ENCODE measurements at places on chromosomes 4 and X.

DNA sequence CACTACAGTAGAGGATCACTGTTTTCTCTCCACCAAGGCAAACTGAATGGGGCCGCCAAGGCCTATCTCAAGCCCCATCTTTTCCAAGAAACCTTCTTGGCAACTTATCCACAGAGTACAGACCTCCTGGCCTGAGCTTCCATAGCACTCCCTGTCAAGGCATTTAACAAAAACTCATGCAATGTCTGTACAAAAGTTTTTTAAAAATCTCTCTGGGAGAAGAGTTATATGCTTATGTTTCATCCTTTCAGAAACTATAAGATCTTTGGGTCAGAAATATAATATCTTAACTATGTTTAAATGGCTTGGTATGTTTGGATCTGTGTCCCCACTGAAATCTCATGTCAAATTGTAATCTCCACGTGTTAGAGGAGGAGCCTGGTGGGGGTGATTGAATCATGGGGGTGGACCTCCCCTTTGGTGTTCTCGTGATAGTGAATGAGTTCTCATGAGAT is 13.6 kb downstream of the ADAMTS3 start:
- DNase-seq = no peak

- DNase-seq = no peak
Observed at GRCh38 chrX:72536542-72536941, 36.1 kb downstream of the HDAC8 start.

- no peak for DNase-seq
Observed at GRCh38 chr4:2930758-2931511, 32.3 kb downstream of the NOP14 start.

DNA sequence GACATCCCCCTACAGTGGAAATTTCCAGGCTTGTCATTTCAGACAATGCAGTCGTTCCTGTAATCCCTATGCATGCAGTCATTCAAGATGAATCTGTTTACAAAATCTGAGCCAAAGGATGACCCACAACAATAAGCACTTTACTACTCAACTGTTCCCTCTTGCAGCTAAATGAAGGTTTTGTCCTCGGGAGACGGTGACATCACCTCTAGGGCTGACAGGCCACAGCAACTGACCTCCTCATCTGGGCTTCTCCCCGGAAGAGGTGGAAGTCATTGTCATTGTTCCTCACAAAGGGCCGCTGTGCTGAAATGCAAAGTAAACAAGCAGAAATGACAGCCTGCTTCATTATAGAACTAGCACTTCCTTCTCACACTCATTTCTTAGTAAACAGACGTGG is 29.2 kb downstream of the CLRN2 start:
- DNase-seq = no peak

DNA sequence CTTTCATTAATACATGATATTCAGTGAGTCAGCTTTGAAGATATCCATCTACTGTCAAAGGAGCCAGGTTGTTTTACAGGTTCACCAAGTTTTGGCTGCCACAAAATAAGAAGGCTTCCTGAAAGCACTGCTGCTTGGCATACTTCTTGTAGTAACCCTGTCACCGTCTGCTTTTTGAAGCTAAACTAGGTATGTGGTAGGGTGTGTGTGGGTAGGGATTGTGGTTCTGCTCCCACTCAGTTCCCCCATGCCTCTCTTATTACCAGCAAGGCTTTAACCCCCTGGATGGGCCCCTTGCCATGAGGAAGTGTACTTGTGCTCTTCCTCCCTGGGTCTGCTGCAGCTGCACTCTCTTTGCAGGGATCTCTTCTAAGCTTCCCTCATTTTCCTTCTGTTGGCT is 191.2 kb downstream of the BANK1 start:
- DNase-seq = no peak

GRCh38 chr4:143021384-143021783 is 163.3 kb upstream of the USP38 start:
- no peak for DNase-seq

GRCh38 chr4:181959121-181959520 is 284.1 kb upstream of the TENM3 start:
- DNase-seq = no peak

DNA sequence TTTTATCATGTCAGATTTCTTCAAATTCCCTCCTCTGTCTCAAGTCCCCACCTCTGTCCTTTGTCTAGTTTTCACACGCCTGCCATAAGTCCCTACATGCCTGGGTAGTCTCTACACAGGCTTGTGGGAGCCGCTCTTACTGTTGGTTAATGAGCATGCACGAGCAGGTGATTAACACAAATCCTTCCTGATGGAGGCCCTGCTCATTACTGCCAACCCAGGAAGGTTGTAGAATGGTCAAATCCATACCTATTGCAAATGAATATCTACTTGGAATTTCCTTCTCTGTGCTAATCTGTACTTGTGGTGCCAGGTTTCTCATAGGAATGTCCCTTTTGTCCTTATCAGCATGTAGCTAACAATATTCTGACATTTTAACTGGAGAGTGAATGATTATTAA is 208.4 kb upstream of the HDX start:
- DNase-seq = no peak

DNA sequence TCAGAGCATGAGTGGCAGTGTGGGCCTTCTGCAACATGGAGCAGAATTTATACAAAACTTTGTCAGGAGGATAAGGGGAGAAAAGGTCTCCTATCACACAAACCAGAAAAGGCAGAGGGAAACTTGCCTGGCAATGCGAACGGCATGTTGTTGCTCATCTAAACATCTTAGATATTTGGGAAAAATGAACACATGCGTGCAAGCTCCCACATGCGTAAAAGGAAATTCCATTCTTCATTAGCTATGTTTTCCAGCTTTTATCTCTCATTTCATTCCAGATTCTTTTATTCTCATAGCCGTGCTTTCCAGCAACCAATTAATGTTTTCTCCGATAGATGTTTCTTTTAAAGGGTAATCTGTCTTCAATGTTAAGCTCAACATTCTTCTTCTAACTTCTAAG is 31.3 kb upstream of the GBA3 start:
- no peak for DNase-seq

GRCh38 chr4:67250131-67250896 is 295.0 kb downstream of the CENPC start:
- no peak for DNase-seq

DNA sequence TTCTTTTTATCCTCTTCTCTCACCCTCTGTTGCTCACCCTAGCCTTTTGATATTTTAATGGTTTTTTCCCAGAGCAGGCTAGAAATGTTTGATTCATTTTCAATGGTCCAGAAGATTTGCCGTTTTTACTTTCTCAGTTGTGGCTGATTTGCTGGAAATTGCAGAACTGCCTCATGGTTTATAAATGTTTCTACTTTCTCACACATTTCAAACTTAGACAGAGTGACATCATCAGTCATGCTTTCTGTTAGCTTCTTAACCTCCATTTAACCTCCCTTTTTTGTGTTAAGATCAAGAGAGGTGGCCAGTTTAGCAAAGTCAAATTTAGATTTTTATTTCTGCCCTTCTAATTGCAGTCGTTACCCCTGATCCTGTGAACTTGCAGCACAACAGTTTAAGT is 8.7 kb downstream of the RXFP1 start:
- no peak for DNase-seq

GRCh38 chrX:136209751-136210150 is 41.4 kb downstream of the MAP7D3 start:
- no peak for DNase-seq

DNA sequence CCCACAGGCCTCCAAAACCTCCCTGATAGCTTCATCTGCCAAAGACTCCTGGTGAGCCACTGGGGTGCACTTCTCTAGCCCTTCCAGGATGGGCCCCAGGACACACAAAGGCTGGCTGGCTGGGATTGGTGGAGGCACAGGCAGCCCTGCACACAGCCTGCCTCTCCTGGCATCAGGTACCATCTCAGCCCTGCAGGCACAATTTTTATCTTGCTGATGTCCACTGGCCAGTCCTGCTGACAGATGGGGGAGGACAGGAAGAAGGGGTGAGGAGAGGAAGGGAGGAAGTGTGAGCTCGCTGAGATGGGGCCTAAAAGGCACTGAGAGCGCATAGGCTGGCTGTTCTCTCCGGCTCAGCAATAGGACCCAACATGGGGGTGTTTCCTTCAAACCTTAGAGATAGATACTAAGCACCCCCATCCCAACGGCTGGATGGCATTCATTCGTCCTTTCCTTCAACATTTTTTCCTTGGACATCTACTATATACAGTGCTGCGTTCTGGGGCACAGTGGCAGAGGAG is 92.7 kb downstream of the PJA1 start:
- DNase-seq = no peak

DNA sequence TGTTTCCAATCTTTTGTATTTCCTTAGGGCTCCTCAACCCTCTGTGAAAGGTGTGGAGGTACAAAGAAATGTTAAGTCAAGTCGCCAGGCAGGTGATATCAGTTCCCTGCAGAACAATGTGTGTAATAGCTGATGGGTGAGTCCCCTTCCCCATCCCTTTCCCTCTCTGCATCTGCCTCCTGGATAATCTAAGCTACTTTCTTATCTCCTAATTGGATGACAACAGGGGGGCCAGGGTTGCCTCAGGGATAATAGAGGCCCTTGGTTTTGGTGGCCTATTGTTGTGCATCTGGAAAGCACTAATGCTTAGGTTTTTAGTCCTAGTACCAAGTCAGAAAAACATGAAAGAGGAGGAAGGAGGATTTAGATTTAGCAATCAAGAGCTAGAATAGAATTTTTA is 29.1 kb downstream of the MAGED1 start:
- DNase-seq = no peak

- DNase-seq = no peak
Observed at GRCh38 chrX:39150220-39150619, 349.0 kb downstream of the MID1IP1 start.

DNA sequence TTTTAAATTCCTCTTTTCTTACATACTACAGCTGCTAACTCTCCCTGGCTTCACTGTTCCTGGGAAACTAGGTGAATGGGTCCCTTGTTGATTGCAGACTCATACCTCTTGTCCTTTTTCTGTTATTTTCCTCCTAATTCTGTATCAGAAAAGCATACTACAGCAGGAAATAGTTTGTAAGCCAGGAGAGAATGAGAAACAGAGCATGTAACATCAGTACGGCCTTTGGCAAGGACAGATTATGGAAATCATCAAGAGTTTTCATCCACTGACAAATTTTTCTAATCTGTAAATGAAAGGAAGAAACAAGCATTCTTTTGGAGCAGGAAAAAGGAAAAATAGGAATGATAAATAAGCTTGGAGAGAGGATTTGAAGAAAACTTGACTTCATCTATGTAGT is 239.2 kb downstream of the ANTXR2 start:
- DNase-seq = no peak

GRCh38 chr4:121138039-121138825 is 25.9 kb downstream of the TNIP3 start:
- no peak for DNase-seq

GRCh38 chr4:33780952-33781791 is 2463.1 kb downstream of the ARAP2 start:
- no peak for DNase-seq

GRCh38 chr4:152321398-152321797 is 214.5 kb downstream of the FBXW7 start:
- DNase-seq = no peak

DNA sequence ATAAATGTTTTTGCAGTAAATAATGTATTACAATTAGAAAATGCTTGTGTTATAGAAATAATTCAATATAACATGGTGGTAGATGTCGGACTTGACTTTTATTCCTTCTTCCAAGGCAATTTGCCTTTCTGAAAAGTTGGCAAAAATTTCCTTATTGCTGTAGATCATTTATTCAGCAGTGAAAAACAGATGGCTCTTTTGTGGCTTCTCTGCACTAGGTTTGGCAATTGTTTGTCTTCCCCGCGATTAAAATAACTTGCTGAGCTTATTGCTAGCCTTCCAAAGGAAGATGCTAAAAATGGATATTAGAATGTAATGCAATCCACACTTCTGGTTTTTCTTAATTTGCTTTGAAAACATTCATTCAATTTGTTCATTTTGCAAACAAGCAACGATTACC is 1977.9 kb upstream of the ADGRL3 start:
- DNase-seq = no peak

DNA sequence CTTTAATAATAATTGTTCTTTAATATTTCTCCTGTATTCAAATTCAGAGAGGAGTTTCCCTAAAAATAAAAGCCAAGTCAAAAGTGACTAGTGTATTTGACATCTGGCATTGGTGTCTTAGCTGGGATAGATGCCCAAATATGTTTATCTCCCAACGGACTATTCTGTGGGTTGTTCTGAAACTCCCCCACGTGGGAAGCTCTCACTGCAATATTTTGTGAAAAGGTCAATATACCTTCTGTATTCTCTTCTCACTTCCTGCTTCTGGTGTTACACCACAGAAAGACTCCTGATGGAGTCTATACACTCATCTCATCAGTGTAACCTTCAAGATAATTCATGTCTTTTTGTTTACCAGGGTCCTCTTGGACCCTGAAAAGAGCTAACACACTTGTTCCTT is 2052.8 kb upstream of the TENM3 start:
- DNase-seq = no peak

DNA sequence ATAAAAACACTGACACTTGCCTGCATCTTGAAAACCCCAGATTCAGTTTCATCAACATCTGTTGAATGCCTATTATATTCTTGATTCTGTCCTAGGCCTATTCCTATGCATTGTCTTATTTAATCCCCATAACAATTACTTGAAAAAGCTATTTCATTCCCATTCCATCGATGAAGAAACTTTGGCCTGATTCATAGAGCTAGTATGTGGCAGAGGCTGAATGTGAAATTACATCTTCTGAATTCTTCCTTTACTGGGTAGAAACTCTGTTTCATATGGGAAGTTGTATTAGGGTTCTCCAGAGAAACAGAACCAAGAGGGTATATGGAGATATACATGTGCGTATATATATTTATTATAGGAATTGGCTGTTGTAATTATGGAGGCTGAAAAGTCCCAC is 35.0 kb upstream of the SLC4A4 start:
- no peak for DNase-seq

GRCh38 chr4:8691151-8691775 is 98.7 kb downstream of the CPZ start:
- DNase-seq = no peak

DNA sequence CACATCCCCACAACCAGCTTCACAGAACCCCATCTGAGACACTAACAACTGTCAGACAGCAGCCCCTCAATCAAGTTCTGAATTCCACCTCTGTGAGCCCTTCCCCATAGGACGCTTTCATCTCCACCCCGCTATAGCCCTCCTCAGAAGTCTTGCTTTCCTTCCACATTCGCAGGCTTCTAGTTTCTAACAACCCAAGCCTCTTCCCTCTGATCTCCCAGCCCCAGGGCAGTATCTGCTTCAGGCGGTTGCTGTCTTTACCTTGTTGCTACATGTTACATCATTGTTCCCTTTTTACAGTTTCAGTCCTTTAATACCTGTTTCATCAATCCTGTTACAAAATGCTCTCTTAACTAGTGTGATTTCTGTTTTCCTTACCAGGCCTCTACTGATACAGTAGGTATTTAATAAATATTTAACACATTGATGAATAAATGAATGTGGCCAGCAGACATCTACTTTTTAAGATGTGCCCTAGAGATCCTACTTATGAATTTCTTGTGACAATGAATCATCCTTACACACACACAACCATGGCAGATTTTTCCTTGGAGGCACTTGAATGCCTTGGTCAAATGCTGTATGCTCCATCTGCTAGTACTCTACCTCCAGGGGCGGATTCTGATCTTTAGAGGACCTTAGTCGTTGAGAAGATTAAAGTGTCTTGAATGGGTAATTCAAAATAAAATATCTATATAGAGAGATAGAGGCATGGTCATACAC is 164.7 kb upstream of the SLIT2 start:
- no peak for DNase-seq

- DNase-seq = no peak
Observed at GRCh38 chr4:88320224-88320779, 35.9 kb upstream of the PPM1K start.

All from stimulated activated CD4-positive, alpha-beta T cell treated with anti-CD3 and anti-CD28 coated beads, Interleukin-1b, Interleukin-23, amount 100 ng/mL, for 1 hour (primary cell).